CD4-positive, alpha-beta T cell (primary cell): ENCODE measurements at places on chromosomes 3 and 15.

- DNase-seq, result no peak
Observed at GRCh38 chr3:109369510-109369909, 32.2 kb upstream of the DPPA4 start.

GRCh38 chr15:92600856-92601255 is 54.7 kb downstream of the FAM174B start:
- DNase-seq, result no peak

- no peak for DNase-seq
Observed at GRCh38 chr3:2343031-2343682, 244.5 kb downstream of the CNTN4 start.

- no peak for DNase-seq
Observed at GRCh38 chr3:123561188-123561587, 23.7 kb downstream of the HACD2 start.

GRCh38 chr15:35673093-35673684 is 127.2 kb upstream of the DPH6 start:
- no peak for DNase-seq

DNA sequence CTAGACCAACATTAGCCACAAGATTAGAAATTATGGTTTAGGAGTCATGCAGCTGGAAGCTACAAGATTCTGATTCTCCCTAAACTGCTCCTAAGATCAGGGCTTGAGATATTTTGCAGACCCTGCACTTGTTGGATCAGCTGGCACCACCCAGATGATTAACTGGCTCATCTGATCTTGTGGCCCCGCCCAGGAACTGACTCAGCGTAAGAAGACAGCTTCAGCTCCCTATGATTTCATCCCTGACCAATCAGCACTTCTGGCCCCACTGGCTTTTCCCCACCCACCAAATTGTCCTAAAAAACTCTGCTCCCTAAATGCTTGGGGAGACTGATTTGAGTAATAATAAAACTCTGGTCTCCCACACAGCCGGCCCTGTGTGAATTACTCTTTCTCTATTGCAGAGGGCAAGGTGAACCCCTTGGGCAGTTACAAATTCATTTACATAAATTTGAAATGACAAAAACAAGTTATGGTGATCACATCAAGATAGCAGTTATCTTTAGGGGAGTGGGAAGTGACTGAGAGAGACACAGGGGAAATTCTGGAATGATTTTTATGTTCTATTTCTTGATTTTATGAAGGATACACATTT is 76.5 kb downstream of the CD200R1L start:
- DNase-seq, result peak; percentile 27

- no peak for DNase-seq
Observed at GRCh38 chr3:193140381-193140780, 100.6 kb upstream of the PLAAT1 start.

DNA sequence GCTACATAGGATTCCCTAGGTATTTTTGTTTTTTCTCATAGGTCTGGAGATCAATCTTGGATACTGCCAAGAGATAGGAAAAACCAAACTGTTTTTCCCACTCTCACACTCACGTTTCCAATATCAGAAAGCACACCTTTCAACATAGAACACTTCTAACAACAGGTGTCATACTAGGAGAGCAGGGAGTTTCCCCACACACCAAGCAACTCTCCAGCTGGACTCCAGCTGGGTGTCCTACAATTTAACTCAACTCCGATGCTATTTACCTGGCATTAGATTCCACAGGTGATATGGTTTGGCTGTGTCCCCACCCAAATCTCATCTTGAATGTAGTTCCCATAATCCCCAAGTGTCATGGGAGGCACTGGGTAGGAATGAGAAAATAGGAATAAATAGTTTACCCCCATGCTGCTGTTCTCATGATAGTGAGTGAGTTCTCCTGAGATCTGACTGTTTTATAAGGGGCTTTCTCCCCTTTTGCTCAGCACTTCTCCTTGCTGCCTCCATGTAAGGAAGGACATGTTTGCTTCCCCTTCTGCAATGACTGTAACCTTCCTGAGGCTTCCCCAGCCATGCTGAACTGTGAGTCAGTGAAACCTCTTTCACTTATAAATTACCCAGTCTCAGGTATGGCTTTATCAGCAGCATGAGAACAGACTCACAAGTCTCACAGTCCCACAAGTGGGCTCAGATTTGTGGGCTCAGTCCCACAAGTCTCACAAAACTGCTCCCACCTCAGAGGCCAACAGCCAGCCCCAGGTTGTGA is 354.5 kb upstream of the THBS1 start:
- no peak for DNase-seq

GRCh38 chr3:60752809-60753208 is 498.4 kb downstream of the FHIT start:
- DNase-seq, result no peak

DNA sequence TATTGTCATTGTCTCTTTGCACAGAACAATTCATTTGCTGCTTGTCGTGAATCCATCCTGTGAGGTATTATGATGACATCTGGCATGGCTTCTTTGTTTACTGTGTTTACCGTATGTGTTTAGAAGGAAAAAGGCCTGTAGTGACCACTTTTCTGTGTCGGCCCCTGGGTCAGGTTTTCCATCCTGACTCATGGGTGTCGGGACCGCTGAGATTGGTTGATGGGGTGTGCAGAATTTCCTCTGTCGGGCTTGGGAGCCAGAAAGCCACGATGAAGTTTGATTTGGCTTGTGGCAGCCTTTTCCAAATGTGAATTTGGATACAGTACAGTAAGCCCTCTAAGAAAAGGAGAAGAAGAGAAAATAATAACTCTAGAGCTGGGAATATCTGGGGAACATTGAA is 113.5 kb downstream of the FNDC3B start:
- no peak for DNase-seq

DNA sequence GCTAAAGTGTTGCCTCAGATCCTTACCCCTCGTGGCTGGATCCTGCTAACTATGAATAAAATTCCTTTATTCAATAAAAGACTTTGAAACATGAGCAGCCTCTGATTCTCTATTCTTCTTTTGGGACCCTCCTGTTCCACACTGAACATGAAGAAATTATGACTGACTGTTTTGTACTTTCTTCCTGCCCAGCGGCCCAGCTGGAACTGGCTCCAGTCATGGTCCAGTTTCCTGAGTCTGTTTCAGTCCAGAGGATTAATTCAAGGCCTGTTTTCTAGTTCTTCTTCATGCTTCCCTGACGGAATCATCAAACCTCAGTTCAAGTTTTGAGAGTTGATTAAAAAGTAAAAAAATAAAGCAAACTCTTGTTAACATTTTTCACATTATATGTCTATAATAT is 52.6 kb upstream of the CP start:
- no peak for DNase-seq

- DNase-seq, result no peak
Observed at GRCh38 chr3:54755756-54756155, 172.1 kb downstream of the LRTM1 start.

DNA sequence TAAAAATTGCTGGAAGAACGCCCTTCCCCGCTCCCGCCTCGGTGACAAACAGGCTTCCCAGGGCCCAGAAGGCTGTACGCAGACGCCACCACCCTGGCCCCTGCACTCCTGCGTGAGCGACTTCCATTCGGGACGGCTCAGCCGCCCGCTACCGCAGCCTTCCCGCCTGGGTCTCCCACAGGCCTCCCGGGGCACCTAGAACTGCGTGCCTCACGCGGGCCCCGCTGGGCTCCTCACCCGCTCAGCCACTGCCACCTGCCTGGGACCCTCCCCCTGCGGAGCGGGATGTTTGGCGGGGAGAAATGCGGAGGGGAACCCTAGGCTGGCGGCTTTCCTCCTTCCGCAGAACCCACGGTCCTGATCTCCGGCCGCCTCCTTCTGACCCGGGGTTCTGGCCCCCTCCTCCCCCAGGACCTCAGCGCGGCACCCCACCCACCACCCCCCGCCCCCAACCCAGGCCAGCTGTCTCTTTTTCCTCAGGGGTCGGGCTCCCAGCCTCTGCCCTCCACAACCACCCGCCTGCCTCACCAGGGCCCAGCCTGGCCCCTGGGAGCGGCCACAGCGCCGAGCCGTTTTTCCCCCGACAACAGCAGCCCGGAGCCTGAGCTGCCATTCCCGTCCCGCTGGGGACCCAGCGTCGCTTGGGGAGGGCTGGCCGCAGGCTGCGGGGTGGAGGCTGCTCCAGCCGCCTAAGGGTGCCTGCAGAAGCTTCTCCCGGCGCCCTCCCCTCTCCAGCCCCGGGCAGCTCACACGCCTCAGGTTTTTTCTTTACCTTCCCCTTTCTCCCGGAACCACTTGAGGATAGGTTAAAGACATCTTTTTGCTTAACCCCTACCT is 27.6 kb upstream of the RAB7A start:
- DNase-seq, result peak; percentile 5

- no peak for DNase-seq
Observed at GRCh38 chr3:193842029-193842798, 249.2 kb downstream of the OPA1 start.

DNA sequence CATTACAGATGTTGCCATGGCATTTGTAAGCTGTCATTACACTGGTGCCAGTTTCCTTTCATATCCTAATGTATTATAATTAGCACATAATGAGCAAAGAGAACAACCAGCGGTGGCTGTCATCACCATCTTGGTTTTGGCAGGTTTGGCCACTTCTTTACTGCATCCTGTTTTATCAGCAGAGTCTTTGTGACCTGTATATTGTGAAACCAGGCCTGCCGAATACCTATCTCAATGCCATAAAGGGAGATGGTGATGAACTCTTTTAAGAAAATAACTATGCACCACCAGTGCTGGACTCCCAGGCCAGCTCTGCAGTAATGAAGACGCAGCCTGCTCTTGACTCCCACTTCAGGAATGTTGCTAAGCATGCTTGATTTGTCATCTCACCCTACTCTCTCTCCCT is 458.1 kb upstream of the NR2F2 start:
- DNase-seq, result no peak

DNA sequence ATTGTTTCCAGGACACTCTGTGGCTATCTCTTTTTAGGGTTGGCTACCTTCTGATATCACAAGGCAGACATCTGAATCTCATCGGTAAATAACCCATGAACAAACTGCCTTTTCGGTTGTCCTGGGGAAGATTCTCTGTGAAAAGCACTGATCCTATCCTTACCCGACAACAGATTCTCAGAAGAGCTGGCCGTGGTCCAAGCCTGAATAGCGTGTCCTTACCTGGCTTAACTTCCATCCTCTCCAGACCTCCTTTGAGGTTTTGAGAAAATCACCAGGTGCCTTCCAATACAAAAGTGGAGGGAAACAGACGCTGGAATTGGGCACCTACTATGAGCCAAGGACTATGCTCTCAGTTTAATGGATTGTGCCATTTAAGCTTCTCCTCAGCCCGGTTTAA is 87.4 kb upstream of the ARHGEF3 start:
- DNase-seq, result no peak

GRCh38 chr3:156615592-156616173 is 58.7 kb upstream of the TIPARP start:
- no peak for DNase-seq

- DNase-seq, result no peak
Observed at GRCh38 chr3:65734792-65735191, 303.9 kb downstream of the MAGI1 start.

DNA sequence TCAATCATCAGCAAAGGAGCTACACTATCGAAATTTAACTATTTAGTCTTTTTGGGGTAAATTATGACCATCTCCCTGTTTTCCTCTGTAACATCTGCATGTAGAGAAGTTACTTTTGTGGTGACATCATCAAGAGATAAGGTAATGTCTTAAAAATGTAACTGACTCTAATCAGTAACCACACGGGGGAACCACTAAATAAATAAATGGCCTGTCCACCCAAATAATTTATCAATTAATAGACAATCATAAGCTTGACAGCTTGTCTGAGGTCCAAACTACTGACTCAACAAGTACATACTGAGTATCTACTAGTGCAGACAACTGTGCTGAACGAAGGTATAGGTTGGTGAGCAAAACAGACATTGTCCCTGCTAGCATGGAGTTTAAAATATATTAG is 219.3 kb downstream of the SLC9A9 start:
- no peak for DNase-seq

DNA sequence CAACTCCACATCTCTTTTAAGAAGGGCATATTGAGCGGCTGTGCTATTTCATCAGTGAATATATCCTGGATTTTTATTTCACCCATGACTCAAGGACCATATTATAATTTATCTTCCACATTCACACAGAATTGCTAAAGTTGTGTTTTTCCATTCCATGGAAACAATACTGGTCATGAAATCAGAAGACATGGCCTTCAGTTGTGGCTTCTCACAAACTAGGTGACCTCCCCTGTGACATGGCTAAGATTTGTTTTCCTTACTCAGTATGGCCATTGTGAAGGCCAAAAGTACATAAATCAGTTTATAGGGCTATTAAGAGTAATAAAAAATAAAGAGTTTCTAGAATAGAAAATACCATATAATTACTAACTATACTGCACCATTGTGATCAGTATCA is 415.6 kb downstream of the OXSM start:
- DNase-seq, result no peak

- no peak for DNase-seq
Observed at GRCh38 chr3:100004931-100005330, 109.4 kb downstream of the FILIP1L start.

DNA sequence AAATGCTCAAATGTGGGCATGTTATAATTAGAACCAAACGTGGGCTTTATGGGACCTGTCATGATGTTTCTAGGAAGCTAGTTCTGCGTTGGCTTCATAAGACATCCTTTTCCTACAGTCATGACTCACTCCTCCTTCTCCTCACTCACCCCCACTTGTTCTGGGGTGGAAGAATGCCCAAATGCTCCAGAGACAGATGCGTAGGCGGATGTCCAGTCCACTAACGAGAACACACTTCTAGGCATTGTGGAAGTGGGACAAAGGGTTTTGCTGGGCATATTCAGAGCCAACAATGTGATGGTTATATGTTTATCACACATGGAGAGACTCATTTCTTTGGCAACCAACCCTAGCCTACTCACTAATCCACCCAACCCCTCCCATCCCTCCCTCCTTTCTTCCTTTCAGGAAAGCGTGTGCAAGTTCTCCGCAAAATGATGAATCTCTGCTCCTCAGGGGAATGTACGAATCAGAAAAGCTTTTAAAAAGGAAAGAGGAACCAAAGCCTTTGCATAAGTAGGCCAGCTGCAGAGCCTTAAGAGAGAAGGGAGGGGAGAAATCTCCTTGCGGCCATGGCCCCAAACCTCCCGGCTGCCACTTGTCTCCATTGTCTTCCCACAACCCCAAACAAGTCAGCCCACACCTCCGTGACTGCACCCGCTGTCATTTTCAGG is 123.0 kb upstream of the SPRED1 start:
- DNase-seq, result no peak

DNA sequence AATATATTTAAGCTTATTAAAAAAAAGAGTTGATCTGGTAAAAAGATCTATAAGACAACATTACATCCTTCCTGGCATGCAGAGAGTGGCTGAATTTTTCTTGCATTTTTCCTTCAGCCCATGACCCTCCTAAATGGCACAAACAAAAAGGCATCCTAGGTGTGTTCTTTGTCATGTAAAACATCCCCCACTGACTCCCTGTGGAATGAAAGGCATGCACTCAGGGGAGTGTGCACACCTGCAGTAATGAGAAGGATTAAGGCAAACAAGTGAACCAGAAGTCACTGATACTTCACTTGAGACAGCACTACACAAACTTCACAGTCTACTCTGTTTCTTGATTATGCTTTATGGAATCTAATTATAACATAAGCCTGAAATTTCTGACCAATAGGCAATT is 195.0 kb downstream of the RBMS3 start:
- no peak for DNase-seq
